ENCODE measurements at places on chromosomes 11 and 22.
A peak's percentile ranks its signal among the peaks of the same experiment; 100 is the strongest.

DNA sequence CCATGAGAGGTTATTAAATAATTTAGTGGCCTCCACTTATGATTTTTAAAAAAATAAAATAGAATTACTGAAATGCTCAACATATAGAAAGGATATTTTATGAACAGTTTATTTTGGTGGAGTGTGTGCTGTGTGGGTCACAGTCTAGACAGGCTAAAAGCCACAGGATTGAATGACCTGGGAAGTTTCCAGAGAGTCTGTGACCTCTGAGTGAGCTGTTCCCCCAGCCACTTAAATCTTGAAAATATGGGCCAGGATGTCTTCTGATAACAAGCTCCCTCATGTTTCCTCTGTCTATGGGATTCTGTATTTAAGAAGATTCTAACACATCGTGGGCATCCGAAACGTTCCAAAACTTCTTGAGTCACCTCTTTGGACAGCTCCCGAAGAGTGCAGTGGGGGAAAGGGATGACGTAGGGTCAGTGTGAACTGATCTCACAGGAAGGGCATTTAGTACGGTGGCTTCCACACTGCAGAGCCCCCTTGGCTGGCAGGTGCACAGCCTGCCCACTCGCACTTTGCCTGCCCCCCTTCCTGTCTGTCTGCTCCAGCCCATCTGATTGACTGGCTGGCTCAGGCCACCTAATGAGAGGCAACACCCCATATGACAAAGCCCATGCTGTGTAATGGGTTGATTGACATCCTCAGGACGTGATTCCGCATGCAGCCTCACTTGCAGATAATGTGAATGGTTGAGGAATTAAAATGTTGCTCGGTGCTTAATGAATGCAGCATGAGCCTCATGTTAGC, 97.4 kb downstream of the NTM start:
- peak; percentile 26 for DNase-seq

- no peak for DNase-seq
Observed at GRCh38 chr11:84140386-84141169, 854.4 kb upstream of the CCDC90B start.

DNA sequence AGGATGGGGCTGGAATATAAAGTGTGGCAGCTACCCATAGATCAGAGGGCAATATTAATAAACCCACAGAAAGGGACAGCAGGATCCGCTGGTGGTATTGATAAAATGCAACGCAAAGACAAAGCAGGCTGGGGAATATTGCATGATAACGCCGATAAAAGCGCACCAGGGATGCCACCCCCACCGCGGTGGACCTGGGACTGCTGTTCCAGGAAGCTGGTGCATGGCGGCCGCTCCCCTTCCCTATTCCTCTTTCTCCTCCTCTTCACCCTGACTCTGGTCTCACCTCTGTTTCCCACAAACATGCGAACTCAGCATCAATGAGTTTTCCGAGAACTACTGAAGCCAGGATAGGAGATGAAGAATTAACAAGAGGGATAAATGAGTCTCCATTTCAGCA, 20.2 kb downstream of the SPATA19 start:
- DNase-seq = no peak

- no peak for DNase-seq
Observed at GRCh38 chr11:77223797-77224196, 77.7 kb downstream of the GDPD4 start.

DNA sequence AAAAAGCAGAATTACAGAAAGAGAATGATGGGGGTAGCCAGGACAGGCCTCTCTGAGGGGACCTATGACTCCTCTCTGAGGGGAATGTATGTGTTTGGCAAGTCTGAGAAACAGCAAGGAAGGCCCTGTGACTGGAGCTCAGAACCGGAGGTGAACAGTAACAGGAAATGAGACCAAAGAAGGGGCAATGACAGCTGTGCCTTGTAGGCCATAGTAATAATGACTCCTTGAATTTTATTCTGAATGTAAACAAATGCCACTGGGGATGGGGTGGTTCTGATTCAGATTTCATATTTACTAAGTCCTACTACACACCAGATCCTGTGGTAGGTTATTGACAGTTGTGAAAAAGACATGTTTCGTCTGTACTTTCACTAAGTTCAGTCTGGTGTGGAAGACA, 52.8 kb upstream of the APOA1 start:
- no peak for DNase-seq

DNA sequence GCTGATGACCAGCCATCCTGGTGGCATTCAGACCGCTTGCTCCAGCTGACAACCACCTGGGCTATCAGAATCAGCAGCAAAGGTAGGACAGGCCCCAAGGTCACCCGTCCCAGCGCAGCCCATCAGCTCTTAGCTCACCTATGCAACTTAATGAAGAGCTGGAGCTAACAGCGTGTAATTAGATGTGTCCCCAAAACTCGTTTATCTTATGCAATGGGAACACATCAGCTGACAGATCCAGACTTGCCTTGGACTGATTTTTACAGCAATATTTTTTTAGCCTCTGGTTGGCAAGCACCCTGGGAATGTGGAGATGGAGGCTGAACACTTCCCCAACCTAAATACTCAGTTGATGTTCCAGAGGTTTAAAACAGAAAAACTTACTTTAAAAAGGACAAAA, 76.0 kb downstream of the PACSIN2 start:
- DNase-seq = no peak

- no peak for DNase-seq
Observed at GRCh38 chr11:122721201-122721963, 65.9 kb downstream of the UBASH3B start.

DNA sequence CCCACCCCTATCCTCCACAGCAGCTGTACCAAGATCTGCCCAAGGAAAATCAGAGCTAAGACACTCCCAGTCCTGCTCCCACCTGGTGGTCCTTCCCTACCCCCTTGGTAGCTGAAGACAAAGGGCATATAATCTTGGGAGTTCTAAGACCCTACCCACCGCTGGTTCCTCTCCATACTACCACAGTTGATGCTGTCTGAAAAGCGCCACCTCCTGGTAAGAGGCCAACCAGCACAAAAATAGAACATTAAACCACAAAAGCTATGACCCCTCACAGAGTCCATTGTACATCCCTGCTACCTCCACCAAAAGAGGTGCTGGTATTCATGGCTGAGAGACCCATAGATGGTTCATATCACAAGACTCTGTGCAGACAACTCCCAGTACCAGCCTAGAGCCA, 161.5 kb upstream of the ARHGAP42 start:
- no peak for DNase-seq

DNA sequence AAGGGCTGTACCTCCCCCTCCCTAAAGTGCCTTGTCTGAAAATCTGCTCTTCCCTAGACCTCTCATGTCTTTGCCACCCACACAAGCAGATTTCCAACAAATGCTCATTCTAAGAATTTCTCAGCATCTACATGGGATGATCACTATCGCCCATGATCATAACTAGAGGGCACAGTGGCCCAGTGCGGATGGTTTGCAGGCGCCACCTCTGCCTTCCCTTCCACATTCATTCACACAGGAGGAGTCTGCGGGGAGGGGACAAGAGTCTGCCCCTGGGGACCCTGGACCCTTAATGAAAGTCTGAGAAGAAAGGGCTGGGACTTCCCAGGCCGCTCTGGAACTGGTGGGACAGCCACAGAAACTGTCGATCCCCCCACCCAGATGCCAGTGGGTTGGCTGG, 28.9 kb downstream of the KCTD17 start:
- no peak for DNase-seq

DNA sequence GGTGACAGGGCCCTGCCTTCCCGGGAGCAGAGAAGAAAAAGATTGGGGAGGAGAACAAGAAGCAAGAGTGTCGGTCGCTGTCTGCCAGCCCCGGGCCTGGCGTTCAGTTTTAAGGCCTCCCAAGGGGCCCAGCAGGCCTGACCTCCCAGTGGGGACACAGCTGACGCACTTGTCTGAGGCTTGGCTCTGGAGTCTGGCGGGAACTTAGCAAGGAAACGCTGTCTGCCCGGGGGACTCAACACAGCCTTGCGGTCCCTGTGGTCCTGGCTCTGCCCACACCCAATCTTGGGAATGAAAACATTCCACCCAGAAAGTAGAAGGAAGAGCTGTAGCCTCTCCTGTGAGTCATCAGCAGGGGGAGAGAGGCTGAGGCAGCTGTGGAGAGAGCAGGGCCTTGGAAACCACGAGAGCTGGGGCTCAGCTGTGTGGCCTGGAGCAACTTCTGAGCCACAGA, 54.4 kb downstream of the TRAF6 start:
- DNase-seq = peak; percentile 99

GRCh38 chr11:560305-561147, at the start of the genes LMNTD2 and RASSF7:
Gene LMNTD2 (minus strand): TSS chr11:560738. CDS start chr11:560716, 22 bp downstream.
Gene RASSF7 (plus strand): TSS chr11:560970. CDS start chr11:561769, 799 bp downstream.
- DNase-seq = peak; percentile 81

GRCh38 chr22:39360242-39360641, 10.5 kb downstream of the SYNGR1 start:
- DNase-seq = no peak

GRCh38 chr22:48808038-48808960, 1019.4 kb downstream of the BRD1 start:
- DNase-seq = no peak

DNA sequence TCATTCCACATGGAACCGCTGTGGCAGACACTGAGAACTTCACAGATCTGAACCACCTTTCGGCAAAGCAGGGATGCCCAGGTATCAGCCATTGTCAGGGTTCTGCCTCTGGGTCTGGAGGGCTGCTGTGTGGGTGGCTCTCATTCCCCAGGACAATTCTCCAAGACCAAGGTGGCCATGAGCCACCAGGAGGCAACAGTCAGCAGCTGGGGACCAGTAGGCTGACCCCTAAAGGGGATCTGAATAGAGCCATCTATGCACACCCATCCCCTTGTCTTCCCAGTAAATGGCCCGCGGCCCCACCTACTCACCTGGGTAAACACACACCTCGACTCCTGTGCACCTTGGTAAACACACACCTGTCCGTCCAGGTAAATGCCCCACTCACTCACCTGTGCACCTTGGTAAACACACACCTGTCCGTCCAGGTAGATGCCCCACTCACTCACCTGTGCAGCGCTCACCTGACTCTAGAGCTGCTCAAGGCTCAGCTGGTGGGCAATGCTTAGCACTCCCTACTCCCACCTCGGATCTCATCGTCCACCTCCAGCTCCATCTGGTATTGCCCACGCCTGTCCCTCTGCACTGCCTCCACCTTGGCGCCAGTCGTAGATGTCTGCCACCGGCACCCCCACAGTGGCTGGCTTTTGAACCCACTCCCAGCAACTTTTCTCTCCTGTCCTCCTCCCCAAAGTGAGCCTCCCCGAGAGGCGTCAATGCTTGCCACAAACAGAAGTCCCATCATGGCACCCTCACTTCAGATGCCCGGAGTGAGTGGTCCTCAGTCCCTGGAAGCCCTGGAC, 10.2 kb downstream of the SLC25A1 start:
- no peak for DNase-seq

GRCh38 chr11:9787981-9788521, 124.2 kb downstream of the SWAP70 start:
- peak; percentile 67 for DNase-seq

GRCh38 chr11:44301564-44302271, 8.2 kb downstream of the ALX4 start:
- peak; percentile 35 for DNase-seq

GRCh38 chr11:127137771-127138280, 137.3 kb upstream of the KIRREL3 start:
- no peak for DNase-seq

DNA sequence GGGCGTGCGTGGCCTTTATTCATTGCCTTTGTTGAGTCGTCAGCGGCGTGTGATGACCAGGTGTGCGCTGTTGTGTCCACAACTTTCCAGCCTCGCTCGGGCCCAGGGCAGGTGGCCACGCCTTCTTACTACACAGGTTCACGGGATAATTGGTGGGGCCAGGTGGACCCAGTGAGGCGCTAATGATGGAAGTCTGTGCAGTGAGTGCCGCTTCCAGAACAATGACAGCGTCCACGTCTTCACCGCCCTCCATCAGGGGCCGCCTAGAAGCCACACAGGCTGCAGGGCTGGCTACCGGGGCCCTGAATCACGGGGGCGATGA, 1197.3 kb downstream of the BRD1 start:
- no peak for DNase-seq

DNA sequence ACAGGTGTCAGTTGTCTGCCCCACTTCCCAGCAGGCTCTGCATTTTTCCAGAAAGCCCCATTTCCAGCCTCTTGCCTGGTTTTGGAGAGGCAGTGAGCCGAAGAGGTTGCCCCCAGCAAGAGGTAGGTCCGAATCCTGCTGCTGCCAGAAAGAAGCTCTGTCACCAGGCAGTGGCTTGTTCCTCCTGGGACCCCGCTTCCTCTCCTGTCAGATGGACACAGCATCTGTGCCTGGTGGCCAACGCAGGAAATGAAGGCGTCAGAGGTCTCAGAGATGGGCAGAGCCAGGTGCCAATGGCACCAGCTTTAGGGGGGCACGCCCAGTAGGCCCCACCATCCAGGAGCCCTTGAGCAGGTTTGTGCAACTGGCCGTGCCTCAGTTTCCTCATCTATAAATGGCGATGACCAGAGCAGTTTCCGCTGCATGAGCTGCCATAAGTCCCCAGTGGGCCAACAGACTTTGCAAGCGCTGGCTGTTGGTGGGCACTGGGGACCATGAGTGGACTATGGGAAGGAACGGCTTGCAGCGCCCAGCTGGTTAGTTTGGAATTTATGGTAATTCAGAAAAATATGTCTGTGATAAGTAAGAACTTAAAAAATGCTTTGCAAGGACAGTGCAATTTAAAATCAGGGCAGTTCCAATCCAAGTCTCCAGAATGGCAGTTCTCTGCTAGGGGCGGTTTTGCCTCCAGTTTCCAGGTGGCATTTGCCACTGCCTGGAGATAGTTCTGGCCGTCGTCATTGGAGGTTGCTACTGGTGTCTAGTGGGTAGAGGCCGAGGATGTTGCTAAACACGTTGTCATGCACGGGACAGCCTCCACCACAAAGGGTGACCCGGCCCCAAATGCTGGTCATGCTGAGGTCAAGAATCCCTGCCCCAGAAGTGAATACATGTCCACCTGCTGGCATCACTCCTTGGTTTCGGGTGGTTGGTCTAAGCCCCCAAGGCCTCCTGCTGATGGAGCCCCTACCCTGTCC, 2.3 kb upstream of the OSBPL5 start:
- DNase-seq = no peak

- no peak for DNase-seq
Observed at GRCh38 chr11:91906871-91907624, 317.6 kb upstream of the FAT3 start.

DNA sequence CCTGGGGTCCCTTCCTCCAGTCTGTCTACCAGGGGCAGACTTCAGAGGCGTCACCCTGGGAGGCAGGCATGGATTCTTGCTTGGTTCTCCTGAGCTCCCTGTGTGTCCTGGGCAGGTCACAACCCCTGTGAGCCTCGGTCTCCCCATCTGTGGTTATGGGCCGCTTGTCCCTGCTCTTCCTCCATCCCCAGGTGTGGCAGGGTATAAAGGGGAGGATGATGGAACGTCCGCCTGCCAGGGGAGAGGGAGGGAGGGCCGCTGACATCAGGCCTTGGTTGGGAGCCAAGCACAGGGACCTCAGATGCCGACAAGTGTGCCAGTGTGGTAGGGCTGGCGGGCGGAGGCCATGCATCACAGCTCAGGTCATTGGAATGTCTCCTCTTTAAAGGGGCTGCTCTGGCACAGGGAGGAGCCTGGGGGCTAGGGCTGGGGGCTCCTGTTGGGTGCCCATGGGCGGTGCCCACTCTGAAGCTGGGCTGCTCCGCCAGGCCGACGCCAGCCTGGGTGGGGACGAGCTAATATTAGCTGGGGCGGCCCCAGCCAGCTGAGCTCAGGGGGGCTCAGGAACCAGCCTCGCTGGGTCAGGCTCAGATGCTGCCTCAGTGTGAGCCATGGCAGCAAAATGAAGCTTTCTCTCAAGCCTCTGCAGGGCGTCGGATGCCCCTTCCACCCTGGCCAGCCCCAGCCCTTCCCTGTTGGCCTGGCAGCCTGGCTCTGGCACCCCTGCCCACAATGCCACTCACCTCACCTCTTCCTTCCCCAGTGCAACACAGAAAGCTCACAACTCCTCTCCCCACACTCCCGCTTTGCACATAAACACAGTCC, 12.8 kb downstream of the KCNC1 start:
- no peak for DNase-seq

- DNase-seq = no peak
Observed at GRCh38 chr22:43995057-43995685, 28.9 kb upstream of the PARVB start.
